ENCODE measurements at places on chromosomes 5 and 9.

DNA sequence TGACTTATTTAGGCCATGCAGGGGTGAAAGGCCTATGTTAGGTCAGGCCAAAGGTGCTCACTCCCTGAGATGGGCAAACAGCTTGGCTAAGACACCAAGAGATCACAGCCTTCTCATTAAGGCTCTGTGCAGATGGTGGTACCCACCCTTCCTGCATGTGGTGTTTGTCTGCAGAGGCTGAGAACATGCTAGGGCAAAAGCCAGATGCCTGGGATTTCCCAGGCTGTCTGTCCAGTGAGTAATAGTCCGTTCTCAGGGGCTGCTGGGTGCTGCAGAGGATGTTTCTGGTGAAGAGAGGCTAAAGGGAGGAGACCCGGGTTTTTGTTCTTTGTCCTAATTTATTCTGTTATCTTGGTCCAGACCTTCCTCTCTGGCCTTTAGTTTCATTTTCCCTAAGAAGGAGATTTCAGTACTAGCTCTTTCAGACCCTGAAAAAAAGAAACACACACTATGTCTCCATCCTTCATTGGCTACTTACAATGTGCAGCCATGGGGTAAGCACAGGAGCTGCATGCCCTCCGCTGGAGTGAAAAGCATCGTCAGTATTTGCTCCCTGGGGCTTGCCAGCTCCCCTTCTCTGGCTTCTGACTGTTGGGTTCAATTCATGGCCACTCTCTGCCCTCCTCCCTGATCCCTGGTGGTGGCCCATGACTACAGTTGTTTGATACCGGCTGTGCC, 23.4 kb upstream of the GLRA1 start:
- no peak for DNase-seq

- DNase-seq, result no peak
Observed at GRCh38 chr5:76804266-76804665, 14.6 kb upstream of the F2RL1 start.

GRCh38 chr5:57844410-57844809, 361.8 kb upstream of the ACTBL2 start:
- DNase-seq, result no peak

GRCh38 chr9:13023498-13023897, 248.7 kb downstream of the LURAP1L start:
- no peak for DNase-seq

GRCh38 chr5:103394676-103395075, 136.1 kb downstream of the MACIR start:
- DNase-seq, result no peak

DNA sequence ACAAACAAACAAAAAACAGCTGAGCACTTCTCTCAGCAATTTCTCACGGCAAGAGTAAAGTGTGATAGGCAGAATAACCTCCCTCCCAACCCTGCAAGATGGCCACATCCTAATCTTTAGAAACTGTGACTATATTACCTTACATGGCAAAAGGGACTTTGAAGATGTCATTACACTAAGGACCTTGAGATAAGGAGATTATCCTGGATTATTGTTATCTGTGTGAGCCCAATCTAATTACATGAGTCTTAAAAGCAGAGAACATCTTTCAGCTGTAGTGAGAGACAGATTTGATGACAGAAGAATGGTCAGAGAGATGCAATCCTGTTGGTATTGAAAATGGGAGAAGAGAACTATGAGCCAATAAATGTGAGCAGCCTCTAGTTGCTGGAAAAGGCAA, 347.9 kb downstream of the CDH9 start:
- DNase-seq, result no peak

DNA sequence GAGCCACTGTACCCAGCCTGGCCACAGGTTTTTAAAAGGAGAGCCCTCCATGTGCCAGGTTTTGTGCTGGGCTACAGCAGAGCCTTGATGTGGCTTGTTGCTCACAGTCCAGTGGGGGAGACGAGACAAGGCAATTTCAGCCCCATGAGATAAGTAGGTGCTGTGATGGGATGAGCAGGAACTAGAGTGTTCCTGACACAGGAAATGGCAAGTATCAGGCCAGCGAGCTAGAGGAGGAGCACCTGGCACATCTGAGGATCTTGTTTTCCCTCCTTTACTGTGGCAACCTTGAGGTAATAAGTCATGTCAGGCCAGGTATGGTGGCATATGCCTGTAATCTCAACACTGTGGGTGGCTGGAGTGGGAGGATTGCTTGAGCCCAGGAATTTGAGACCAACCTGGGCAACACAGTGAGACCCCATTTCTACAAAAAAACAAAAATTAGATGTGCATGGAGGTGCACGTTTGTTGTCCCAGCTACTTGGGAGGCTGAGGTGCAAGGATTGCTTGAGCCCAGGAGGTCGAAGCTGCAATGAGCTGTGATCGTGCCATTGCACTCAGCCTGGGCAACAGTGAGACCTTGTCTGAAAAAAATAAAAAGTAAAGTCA, 3.8 kb upstream of the ZDHHC12 start:
- DNase-seq, result no peak

GRCh38 chr5:102547141-102548035, 48.6 kb upstream of the SLCO6A1 start:
- no peak for DNase-seq

DNA sequence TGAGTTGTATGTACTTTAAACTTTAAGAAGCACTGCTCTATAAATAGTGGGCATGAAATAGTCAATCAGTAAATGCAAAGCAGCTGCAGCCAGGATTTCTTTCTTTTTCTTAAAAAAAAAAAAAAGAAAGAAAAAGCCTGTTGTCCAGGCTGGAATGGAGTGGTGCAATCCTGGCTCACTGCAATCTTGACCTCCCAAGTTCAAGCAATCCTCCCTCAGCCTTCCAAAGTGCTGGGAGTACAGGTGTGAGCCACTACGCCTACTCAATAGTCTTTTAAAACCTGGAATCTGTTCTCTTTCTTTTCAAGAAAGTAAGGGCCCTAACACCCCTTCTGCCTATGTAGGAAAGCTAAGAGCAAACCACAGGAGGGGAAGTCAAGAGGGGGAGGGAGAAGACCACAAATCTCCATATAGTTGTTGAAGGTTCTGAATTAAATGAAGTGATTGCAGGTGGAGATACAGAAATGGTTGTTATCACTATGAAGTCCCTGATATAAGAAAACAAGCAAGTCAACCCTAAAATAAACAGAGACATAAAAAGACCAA, 20.6 kb upstream of the TPD52L3 start:
- DNase-seq, result no peak

DNA sequence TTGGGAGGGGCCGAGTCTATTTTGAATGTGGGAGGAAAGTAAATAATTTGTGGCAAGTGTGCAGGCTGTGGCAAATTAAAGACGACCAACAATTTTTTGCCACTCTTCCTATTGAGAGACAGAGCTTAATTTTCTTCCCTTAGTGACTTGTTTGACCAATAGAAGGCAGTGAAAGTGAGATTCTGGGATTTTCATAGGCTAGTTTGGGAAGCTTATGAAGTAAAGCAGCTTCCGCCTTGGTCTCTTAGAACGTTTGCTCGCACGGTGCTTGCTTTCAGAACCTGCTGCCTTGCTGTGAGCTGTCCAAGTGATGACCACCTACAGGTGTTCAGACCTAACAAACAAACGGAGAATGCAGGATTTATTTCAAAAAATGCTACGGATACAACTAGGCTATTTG, 6.7 kb upstream of the OR1N2 start:
- DNase-seq, result no peak

DNA sequence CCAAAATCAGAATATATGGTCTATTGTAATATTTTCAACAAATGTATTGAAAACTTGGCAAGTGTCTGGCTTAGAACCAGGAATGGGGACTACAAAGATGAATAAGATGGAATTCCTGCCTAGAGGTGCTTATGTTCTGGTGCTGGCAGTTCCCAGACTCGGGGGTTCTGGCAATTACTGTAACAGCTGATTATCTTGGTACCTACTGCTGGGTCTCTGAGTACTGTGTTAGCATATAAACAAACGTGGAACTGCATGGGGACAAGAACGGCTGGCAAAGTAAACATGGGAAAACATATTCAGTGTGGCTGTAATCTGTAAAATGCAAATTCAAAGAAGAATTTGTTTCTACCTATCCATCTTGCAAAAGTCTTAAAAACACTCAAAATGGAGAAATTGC, 89.9 kb downstream of the SLC24A2 start:
- DNase-seq, result no peak

- DNase-seq, result no peak
Observed at GRCh38 chr9:72575666-72576065, 54.3 kb downstream of the TMC1 start.

GRCh38 chr5:63439537-63439936, 522.7 kb downstream of the HTR1A start:
- DNase-seq, result no peak

GRCh38 chr5:33774341-33774740, 117.4 kb downstream of the ADAMTS12 start:
- no peak for DNase-seq

DNA sequence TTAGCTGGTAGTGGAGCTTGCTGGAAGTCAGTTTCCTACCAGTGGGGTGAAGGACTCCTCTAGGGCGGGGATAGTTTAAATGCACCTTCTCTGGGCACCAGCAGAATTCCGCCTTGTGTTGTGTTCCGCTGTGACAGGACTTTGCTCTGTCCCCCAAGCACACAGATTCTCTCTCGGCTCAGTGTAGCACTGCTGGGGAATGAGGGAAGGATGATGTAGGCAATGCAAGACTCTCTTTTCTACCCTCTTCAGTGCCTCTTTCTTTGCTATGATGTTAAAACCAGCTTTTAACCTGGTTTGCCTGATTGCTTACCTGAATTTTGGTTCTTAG, 155.2 kb upstream of the SH3GL2 start:
- no peak for DNase-seq

DNA sequence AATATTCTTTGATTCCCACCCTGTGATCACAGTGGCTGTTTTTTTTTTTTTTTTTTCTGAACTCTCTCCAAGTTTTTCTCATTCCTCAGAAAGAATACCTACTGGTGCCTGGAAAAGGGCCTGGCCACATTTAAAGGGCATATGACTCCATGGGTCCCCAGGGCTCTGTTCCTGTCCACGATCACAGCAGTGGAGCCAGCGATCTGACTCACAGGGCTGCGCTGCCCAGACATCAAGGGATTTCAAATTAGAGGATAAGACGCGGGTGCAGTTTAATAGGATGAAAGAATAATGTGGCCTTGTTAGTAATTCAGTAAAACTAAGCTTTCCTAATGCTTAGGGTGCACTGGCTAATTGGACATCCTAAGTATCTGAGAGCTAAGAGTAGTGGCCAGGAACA, 175.1 kb upstream of the MSX2 start:
- no peak for DNase-seq

GRCh38 chr9:32596096-32596865, 23.3 kb upstream of the NDUFB6 start:
- DNase-seq, result no peak

DNA sequence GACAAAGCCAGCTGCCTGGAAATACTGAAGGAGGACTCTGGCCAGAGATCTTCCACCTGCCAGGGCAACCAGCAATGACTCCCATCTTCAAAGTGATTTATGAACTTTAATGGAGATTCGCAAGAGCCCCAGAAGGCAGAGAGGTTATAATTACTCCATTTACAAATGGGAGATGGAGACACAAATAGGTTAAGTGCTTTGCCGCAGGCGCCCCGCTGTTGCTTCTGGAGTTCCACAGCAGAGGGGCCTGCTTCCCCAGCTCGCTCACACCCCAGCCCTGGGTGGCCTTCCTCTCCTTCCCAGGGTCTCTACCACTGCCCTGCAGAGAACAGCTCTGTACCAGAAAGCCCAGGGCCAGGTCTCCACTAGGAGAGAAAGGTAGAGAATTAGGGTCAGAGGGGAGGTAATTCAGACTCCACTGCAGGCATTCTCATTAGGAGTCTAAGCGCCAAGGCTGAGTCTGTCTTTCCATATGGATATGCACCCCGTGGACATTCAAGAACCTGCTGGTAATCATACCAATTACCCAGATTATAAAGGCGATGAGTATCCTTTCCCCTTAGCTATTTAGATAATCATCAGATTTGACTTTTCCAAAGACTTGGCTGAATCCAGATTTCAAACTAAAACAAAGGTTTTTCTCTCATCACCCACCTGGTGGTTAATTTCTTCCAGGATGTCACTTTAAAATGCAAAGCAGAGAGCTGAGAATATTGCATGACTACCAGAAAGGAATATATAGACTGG, 157.6 kb upstream of the TUT7 start:
- DNase-seq, result peak; percentile 79

- DNase-seq, result peak; percentile 37
Observed at GRCh38 chr5:133251296-133252132, 199.7 kb downstream of the HSPA4 start.

GRCh38 chr5:11384441-11385250, 519.6 kb downstream of the CTNND2 start:
- DNase-seq, result peak; percentile 55

DNA sequence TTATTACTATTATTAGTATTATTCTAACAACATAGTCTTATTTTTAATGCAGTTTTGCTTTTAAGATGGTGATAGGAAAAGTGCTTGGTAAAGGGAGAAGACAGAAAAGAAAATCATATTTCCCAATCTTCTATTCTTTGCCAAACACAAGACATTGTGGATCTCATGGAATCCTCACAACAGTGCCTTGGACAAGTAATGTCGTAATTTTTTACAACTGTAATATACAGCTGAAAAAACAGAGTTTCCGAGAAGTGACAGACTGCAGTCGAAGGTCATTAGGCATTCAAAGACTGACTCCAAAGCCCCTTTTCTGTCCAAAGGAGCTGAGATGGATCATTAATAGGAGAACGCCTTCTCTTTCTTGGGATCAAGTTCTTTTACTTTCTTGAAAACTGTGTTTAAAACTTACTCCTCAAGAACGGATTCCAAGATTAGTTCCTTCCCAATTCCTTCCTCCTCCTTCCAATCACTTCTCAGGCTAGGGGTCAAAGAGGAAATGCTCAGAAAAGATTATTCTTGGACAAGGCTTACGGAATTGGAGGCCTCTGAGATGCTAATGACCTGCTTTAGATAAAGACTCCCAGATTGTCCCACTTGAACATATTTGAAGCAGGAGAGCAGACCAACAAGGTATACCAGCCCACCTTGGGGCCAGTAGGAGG, 24.3 kb upstream of the TRIM32 start:
- no peak for DNase-seq

GRCh38 chr5:153636670-153637451, 146.4 kb downstream of the GRIA1 start:
- no peak for DNase-seq

- no peak for DNase-seq
Observed at GRCh38 chr5:133265720-133266526, 214.1 kb downstream of the HSPA4 start.

GRCh38 chr9:113808391-113809358, 67.4 kb upstream of the ZNF618 start:
- no peak for DNase-seq

GRCh38 chr9:19423163-19423562, 14.4 kb downstream of the ACER2 start:
- no peak for DNase-seq

GRCh38 chr9:132782037-132782436, 96.0 kb downstream of the AK8 start:
- DNase-seq, result no peak

Measured in NCI-H1105 treated with DMSO at 0.1 percent for 48 hours (cell line).